B cell (primary cell): ENCODE measurements at places on chromosomes 16 and 17.
A peak's percentile ranks its signal among the peaks of the same experiment; 100 is the strongest.

DNA sequence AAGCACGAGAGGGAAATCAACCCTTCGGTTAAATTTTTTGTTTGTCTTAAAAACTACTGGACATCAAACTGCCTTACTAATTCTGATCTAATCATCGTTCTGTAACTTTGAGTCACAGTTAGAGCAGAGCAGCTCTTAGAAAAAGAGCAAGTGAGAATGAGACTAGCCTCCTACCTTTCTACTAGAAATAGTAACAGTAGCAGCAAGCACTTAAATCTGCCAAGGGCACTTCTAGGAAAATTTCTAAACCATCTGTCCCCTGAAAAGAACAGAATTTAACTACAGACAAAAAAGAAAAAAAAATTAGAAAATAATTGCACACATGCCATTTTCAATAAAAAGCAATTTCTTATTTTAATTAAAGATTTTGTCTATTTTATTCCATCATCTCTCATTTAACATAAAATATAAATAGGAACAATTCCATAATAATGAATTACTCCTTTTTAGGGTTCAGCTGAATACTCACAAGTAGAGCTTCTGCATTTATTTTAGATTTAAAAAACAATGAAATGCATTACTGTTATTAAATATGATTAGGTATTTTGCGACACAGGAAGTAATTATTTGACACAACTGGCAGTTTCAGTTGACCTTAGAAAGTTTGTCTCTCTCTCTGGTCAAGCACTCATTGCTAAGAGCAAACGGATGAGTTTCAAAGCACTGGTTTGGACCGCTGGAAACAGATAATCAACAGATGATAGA is 250.8 kb upstream of the SOX9 start:
- no peak for DNase-seq

DNA sequence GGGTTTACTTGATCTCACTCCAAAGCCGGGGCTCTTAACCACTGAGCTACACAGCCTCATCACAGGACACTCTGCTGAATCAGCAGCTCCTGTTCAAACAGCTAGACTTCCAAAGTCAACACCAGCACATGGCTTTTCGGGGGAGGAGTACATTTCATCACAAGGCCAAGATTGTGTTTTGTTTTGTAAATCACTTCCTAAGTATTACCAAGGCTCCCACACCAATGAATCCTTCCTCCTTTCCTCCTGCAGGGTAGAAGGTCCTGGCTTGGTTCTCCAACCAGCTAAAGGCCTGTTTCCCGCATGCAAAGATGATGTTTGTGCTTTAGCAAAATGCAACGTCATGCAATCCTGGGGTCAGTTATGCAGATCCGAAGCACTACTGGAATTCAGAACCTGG is 152.5 kb downstream of the XYLT1 start:
- DNase-seq, result no peak

GRCh38 chr16:65136681-65137080 is 14.8 kb upstream of the CDH11 start:
- no peak for DNase-seq

GRCh38 chr17:70013911-70014310 is 61.1 kb upstream of the KCNJ16 start:
- no peak for DNase-seq

DNA sequence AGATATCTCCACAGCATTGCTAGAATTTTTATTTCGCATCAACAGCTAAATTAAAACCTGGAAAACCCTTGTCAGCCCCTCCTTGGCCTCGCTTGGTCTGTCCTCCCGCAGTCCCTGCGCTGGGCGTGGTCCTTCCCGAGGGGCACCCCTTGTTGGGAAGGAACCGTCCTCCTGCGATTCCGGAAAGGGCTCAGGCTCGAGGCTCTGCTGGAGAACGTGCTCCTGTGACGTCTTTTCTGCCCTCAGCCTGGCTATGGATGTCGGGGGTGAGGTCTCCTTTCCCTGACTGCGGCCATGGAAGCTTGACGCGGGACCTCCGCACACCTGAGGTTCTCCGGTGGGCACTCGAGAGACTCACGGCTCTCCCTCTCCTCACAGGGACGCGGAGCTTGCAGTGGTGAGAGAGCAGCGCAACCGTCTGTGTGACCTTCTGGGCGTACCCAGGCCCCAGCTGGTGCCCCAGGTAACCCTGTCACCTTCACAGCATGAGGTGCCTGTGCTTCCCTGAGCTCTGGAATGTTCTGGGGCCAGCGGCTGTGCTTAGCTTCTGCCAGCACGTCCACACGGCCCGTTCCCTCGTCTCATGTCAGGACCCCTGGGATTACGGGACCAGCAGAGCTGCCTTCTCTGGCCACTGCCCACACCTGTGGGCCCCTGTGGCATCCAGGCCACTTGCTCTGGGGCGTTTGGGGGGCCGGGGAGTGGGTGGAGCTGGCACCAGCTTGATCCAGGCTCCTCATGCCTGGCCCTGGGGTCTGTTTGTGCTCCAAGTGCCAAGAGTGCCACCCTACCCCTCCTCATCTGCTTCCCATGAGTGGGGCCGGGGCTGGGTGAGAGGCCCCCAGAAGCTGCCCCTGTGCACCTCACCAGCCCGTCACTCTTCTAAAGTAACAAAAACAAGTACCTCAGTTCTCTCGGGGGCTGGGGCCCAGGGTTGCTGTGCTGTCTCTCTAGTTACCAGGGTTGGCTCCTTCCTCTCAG is 101.5 kb upstream of the ZNF750 start:
- DNase-seq, result no peak

DNA sequence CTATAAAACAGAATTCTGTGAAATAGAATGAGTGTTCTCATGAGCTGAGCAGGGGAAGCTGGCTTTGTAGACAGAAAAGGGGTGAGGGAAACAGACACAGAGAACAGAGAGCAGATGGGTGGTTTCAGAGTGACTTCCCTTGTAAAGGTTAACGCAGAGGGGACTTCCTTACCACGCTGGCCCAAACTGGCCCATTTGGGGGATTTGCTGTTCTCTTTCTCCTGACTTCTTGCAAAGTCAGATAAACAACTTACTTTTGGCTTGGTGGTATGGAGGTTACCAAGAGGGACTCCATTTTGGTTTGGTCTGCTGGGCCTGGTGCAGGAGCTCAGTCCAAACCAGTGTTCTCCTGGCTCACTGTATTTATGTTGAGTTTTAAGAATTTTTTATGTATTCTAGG is 48.4 kb downstream of the SEC14L1 start:
- DNase-seq, result peak; percentile 48

DNA sequence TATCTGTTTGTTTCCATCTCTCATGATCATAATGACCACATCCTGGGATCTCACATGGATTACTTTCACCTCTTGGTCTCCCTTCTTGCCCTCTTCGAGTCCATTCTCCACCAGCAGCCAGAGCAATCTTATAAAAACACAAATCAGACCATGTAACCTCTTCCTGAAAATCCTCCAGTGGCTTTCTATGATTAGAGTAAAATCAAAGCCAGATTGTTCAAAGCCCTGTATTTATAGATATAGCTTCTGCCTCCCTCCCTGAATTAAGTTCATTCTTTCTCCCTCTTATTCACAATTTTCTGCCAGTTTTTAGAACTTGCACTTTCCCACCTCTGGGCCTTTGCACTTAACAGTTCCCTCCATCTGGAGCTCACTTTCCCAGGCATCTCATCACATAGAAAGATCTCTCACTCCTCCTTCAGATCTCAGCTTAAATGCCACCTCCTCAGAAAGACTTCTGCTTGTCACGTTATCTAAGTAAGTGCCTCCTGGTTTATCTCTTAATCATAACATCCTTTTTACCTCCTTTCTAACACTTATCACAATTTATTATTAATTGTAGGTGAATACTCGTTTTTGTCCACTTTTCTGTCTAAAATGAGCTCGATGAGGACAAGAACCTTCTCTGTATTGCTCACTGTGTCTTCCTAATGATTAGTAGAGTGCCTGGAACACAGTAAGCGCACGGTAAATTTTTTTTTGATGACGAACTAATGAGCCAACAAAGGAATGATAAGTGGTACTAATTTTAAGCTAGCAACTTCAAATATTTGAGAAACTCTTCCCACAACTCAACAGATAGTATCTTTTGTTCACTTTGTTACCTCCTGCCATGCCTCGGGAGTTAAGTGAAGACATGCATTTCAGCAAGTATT is 80.5 kb downstream of the CYB561 start:
- no peak for DNase-seq

DNA sequence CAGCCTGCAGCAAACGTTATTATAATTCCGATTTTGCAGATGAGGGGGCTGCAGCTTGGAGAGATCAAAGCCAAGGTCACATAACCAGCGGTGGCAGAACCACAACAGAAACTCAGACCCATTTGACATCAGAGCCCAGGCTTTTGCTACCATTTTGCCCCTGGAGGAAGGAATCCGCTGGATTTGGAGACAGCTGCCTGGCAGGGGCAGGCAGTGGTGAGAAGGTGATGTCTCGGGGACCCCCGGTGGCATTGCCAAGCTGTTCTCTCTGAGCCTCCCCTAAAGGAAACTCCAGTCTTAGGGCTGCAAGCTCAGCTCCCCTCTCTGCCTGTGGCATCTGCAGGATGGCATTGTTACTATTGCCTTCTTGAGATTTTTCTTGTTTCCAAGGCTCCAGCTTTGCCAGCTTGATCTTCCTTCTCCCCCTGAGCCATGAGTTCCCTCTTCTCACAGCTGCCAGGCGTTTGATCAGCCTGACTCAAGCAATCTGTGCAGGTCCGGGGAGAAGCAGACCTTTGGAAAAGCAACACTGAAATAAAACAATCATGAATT is 40.8 kb downstream of the AIPL1 start:
- DNase-seq, result no peak

DNA sequence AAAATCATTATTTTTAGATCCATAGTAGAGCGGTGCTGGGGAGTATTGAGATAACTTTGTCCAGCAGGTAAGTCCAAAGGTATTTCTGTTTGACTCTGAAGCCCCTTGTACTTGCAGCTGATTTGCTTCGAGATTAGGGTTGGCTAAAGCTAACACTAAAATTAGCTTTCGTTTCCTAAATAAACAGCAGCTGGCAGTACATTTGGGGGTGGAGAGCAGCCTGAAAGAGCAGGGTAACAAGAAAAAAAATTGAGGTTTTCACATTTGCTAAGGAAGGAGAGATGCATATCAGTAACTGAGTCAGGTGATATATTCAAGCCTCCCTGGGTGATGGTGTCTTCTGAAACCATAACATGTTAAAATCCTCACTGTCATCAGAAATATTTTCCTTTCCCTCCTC is 37.4 kb upstream of the TMC5 start:
- no peak for DNase-seq

DNA sequence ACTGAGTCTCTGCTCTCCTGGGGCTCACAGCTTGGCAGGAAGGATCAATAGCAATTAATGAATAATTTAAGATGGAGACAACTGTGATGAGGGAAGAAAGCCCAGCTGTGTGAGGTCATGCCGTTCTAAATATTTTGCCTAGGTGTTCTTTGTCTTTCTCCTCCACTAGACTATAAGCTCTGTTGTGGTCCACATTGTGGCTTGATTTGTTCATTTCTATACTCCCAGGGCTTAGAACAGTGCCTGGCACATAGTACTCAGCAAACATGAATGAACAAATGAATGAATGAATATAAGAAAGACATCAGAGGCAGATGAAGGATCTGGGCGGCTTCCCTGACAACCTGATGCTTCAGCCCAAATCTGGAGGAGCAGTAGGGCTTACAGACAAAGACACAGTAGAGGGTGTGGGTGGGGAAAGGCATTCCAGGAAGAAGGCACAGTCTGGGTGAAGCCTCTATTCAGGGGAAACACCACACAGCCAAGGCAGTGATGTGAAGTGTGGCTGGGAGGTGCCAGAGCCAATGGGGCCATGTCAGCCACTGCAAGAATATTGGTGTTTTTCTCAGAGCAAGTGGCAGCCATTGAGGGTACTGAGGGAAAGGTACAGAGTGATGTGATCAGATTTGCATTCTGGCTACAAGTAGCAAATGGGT is 8.3 kb downstream of the CDH13 start:
- DNase-seq, result no peak

GRCh38 chr16:67399218-67399733 is 6.0 kb upstream of the TPPP3 start:
- DNase-seq, result peak; percentile 72

DNA sequence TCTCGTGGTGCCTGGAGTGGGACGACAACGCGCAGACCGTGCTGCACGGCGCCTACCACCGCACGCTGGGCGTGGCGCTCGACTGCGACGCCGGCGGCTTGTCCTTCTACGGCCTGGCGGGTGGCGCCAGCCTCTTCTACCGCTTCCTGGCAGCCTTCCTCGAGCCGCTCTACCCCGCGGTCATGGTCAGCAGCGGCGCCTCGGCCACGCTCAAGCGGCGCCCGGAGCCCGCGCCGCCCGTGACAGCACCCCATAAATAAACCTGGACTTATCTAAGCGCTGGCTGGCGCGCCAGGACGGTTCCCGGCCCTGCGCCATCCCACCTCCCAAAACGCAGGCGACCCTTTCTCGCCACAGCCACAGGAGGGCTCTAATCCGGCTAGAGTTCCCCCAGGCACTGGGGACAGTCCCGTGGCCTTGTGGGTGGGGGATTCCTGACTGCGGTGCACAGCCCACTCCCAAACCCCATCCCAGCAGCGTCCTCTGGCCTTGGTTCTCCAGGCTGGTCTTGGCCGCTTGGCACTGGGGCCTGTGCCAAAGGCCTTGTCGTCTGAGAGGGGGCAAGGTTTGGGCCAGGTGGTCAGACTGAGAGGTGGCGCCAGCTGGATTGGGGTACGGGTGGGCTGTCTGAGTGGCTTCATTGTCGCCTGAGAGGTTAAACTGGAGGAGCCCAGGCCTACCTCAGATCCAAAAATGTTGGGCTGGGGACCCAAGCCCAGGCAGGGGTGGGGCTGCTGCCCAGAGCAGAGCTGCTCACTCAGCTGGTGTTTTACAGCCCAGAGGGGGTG is 10.1 kb upstream of the SLC16A5 start:
- peak; percentile 79 for DNase-seq

DNA sequence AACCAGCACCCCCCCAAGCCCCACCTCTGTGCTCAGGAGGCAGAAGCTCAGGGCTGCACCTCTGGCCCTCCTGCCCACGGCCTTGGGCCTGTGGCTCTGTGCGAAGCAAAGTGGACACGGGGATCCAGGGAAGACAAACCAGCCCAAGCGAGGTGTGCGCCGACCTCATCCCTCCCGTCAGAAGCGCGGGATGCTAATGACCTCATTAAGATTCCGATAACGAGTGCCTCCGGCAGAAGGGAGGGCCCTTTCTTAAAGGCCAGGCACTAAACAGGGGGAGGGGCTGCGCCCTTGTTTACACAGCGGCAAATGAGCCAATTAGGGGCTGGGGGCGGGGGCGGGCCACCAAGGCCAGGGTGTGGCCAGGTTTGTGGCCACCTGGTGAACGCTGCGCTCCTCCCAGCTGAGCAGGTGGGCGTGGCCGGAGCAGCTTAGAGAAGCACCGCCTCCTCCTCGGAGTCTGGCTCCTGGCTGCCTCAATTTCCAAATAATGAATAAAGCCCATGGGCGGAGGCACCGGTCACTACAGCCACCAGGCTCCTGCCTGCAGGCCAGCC is 3.2 kb downstream of the CBX4 start:
- no peak for DNase-seq

GRCh38 chr17:81508639-81509206 is 3.9 kb downstream of the ACTG1 start:
- no peak for DNase-seq

GRCh38 chr16:59341368-59341767 is 607.3 kb upstream of the GOT2 start:
- no peak for DNase-seq
